ENCODE measurements at places on chromosomes 3 and 15.

GRCh38 chr3:24160424-24161095 lies 215.5 kb downstream of the NR1D2 start:
- DNase-seq: no peak

DNA sequence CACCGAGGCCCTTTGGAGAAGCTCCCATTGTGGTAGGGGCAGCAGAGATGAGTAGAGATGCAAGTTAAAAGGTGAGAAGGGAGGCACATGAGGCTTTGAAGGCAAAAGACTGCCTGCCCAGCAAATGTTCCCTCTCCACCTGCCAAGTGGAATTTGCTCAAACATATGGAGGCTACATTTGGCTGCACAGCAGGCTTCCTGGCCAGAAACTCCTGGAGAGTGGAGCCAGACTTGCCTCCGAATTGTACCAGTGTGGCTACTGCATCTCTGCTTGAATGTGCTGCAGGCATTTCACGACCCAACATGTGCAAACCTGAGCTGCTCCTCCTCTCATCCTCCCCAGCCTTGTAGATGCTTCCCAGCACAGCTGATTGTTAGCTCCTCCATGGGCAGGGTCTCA lies 229.2 kb downstream of the ZNF621 start:
- no peak for DNase-seq

DNA sequence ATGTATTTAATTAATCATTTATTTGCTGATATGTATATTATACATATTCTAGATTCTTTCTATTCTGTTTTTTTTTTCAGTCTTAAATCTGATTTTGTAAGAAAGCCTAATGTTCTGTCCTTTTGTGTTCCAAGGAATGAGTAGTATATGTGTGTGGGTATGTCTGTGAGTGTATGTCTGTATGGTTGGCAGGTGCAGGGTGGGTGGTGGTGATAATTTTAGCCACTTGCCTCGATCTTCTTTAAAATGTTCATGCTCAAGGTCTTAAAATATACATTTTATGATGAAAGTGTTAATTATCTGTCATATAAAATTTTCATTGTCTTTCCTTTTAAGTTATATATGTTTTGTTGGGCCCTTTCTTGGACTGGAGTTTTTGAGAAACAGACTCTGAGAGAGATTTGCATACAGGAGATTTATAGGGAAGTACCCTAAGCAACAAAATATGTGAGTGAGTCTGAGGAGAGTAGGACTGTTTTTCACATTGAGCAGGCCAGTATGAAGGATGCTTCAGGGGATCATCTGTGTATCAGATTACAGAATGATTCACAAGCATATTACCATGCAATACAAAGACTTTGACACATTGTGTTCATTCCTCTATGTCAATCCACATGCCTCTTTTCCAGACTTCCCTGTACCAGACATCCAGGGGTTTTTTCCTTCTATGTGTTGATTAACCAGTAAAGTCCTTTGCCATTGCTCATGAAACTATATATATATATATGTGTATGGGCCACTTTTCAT lies 211.0 kb upstream of the DPPA4 start:
- peak; percentile 67 for DNase-seq

GRCh38 chr3:195224156-195224979 lies 46.6 kb downstream of the XXYLT1 start:
- no peak for DNase-seq

GRCh38 chr15:51855612-51856011 lies 26.2 kb downstream of the TMOD3 start:
- DNase-seq: no peak

DNA sequence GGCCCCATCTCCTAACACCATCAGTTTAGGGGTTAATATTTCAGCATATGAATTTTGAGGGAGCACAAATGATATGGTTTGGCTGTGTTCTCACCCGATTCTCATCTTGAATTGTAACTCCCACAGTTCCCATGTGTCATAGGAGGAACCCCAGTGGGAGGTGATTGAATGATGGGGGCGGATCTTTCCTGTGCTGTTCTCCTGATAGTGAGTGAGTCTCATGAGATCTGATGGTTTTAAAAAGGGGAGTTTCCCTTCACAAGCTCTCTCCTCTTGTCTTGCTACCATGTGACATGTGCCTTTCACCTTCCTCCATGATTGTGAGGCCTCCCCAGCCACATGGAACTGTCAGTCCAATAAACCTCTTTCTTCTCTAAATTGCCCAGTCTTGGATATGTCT lies 73.8 kb upstream of the TJP1 start:
- no peak for DNase-seq

GRCh38 chr15:86706813-86707212 lies 627.1 kb downstream of the AGBL1 start:
- DNase-seq: no peak

DNA sequence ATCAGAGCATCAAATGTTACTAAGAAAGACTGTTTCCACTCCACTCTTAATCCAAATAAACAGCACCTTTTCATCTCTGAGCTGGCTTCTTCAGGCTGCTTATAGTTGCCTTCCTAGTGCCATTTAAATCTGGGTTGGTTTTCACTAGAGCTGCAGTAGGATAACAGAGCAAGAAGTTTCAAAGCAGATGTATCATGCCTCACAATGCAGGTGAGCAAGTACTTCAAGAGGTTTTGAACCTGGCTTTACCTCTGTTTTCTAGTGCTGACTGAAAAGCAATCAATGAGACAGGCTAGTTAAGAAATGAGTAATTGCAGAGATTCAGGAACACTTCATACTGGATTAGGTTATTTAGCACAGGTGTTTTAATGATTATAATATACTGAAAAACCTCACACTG lies 147.7 kb upstream of the SATB1 start:
- DNase-seq: no peak

- DNase-seq: no peak
Measured at GRCh38 chr3:49454458-49454857, 15.6 kb upstream of the DAG1 start.

GRCh38 chr15:68335655-68336054 lies 58.1 kb downstream of the FEM1B start:
- DNase-seq: no peak

DNA sequence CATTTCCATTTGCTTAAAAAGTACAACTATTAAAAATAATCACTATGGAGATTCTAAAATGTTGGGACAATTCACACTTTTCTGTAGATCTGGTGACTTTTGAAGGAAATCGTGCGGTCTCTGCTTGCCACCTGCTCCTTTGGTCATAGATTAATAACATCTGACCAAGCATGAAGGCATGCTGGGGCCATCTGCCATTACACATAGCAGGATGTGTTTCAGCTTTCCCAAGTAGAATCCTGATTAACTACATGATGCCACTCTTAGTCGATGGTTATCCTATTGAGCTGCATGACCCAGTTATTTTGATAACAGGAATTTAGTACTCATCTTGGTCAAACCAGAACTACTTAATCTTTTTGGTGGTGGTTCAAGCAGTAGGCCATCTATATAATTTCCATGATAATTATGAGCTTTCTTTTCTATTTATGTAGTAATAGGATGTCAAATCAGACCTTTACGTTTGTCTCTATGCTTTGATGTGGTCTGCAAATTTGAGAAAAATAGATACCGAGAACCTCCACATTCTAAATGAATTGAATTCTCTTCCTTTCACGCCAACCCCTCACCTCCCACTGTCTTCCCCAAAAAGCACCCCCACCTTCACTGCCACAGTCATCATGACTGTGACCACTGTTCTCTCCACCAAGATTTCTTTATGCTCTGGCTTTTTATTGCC lies 158.1 kb downstream of the DIPK2A start:
- no peak for DNase-seq

GRCh38 chr15:40092256-40092978 lies 16.3 kb downstream of the BMF start:
- peak; percentile 73 for DNase-seq
